ENCODE measurements at places on chromosomes 1 and 21.

- no peak for DNase-seq
Measured at GRCh38 chr1:17404034-17404684, 32.2 kb downstream of the PADI6 start.

- DNase-seq, result peak; percentile 70
Measured at GRCh38 chr1:6727535-6727934, 25.9 kb upstream of the DNAJC11 start.

DNA sequence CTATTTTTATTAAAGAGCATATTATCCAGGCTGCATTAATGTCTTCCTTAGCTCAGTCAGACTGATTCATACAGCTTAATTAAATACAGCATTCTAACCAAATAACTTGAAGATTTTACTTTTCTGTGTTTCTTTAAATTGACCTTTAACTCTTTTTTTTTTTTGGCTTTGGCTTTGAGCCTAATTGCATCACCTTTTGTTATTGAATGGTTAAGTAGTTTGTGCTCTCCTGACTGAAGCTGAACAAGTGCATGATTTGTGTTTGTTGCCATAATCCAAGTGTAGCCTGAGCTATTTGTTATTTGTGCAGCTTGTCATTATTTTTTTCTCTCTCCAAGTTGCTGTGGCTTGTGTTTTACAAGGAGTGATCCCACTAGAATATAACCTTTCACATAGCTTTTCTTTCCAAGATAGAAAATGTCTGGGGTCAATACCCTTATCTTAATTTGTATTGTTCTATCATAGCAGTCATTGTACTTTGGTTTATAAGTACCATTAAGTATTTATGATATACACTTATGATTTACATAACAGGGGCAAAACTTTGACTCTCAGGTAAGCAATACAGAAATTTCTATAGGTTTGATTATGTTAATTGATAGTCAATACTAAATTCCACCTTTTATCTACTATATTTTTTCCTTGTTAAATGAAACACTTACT is 31.6 kb downstream of the CDC14A start:
- no peak for DNase-seq

DNA sequence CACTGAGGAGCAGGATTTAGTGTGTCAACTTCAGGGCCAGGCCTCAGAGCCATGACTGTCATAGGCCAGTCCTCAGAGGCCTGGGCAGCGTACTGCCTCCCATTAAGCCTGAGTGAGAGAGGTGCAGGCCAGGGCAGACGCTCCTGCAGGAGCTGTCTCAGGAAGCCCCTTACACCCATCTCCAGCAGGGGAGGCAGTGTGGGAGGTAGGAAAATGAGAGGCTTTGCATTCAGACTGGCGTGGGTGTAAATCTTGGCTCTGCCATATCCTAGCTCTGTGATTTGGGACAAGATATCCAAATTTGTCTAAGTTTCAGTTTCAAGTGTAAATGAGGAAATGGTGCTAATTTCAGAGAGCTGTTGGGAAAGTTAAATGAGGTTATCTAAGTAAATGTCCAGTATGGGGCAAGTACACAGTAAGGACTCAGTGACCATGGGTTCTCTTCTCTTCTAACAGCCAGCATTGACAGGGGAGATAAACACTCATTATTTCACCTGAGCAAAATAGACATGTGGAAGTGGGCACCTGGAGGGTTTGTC is 184.1 kb downstream of the ZSCAN20 start:
- DNase-seq, result no peak

GRCh38 chr1:196856053-196856452 is 31.8 kb upstream of the CFHR4 start:
- DNase-seq, result no peak

GRCh38 chr1:223654083-223654482 is 11.4 kb downstream of the CAPN8 start:
- no peak for DNase-seq

- DNase-seq, result no peak
Measured at GRCh38 chr1:87338566-87338965, 9.9 kb downstream of the LMO4 start.

- peak; percentile 64 for DNase-seq
Measured at GRCh38 chr1:155093911-155094621, 15.4 kb downstream of the EFNA3 start.

DNA sequence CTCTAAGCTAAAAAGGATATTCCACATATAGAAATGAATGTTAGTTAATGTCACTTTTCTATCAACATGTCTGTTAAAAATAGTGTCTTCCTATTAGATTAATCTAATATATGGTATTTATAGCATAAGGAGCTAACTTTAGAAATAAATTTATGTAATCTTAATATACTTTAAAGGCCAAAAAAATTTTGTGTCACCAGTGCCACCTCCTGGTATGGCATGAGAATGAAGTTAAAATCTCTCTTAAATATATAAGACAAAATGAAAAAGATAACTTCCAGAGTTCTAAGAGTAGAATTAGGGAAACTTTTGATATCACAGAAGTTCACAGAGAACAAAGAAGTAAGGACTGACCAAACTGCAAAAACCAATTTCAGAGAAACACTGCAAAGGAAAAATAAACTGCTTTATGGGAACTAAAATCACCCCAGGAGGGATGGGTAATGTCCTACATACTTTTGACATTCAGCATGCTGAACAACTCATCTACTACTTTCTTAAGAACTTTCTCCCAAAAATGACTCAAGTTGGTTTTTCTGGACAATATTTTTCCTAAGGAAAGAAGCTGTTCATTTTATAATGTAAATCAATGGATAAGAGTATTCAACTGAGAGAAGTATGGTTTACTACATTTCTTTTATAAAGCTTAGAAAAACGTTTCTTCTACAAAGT is 82.8 kb downstream of the TRIM33 start:
- DNase-seq, result peak; percentile 33

DNA sequence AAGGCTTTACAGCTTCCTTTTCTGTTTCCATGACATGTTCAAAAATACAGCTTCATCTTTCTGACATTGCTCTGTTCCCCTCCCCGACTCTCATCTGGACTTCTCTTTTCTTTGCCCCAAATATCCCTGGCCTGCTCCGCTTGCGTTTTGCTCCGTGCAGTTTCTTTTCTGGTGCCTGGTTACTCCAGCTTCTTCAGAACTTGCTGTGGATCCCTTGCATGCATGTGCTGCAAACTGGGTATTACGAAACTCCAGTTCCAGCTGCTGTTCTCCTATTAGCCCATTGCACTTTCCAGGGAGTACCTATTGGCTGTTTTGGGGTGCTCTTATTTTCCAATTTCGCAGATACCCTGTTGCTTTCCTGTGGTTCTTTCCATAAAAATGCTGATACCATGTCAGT is 9.9 kb upstream of the NDC1 start:
- DNase-seq, result no peak

- DNase-seq, result no peak
Measured at GRCh38 chr1:95927061-95927460, 693.1 kb downstream of the RWDD3 start.

DNA sequence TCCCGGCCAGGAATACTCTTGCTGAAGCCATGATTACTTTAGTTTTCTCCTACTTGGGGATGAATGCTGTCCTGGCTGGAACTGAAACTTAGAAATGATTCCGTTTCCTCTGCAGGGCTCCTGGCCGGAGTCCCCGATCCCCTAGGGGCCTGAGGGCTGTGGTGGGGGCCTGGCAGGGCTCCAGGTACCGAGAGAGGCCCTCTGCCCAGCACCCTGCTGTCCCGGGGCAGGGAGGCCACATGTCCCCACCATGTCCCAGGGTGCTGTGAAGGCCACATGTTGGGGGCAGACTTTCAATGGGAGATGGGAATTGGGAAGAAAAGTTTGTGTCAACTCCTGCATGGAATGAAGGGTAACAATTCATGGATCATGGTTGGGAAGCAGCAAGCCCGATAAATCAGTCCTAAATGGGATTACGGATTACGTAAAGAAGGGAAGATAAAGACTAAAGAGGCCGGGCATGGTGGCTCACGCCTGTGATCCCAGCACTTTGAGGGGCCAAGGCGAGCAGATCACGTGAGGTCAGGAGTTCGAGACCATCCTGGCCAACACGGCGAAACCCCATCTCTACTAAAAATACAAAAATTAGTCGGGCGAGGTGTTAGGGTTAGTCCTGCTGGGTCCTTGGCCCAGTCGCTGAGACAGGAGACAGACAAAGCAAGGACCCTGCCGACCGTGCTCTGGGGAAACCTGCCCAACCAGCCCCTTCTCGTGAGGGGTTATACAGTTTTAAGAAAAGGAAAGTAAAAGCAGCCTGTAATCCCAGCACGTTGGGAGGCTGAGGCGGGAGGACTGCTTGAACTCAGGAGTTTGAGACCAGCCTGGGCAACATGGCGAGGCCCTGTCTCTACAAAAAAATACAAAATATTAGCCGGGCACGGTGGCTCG is 37.6 kb downstream of the MORN1 start:
- no peak for DNase-seq

- no peak for DNase-seq
Measured at GRCh38 chr1:2287649-2288048, 59.5 kb downstream of the SKI start.

DNA sequence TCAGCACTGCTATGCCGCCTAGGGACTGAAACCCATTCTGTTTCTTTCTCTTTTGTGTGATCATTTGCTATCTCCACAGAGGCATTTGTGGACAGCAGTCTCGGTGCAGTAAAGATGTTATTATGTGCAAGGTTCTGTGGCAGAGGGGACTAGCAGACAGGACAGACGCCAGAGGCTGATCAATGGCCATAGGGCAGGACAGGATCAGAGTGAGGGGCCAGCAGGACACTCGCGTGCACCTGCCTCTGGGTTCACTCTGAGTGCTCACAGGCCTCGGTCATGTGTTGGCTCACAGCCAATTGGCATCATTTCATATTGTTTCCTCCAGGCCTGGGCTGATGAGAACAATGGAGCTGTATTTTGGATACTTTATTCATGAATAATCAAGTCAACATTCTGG is 212.6 kb downstream of the TGFB2 start:
- no peak for DNase-seq

DNA sequence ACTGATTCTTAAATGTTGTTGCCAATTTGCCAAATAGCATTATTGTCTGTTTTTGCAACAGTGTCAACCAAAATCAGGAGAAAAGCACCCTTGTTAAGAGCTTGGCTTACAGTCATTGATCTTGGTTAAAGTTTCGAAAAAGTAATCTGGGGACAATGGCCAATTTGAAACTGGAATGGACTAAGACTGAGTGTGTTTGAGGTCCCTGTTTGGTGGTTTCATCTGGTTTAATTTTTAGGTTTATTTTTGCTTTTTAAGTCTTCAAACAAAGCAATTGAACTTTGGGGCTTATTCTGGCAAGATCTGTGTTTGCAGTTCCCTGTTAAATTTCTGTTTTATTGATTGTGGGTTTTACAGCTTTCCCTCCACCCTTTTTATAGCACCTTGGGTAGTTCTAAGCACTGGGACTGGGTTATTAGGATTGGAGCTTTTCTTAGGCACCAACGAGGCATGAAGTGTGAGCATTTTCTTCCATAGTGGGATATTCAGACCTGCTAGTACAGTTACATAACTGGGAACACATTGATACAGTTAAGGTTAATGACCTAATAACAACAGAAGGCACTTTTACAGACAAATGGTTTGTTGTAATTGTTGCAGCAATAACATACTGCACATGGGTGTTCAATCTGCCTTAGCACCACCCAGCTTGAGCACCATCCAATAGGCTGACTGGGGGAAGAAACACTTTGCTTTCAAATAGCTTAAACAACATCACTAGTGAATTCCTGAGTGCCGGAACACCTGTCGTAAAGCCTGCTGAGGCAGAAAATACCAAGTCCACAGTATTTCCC is 40.6 kb upstream of the MAP10 start:
- peak; percentile 78 for DNase-seq

DNA sequence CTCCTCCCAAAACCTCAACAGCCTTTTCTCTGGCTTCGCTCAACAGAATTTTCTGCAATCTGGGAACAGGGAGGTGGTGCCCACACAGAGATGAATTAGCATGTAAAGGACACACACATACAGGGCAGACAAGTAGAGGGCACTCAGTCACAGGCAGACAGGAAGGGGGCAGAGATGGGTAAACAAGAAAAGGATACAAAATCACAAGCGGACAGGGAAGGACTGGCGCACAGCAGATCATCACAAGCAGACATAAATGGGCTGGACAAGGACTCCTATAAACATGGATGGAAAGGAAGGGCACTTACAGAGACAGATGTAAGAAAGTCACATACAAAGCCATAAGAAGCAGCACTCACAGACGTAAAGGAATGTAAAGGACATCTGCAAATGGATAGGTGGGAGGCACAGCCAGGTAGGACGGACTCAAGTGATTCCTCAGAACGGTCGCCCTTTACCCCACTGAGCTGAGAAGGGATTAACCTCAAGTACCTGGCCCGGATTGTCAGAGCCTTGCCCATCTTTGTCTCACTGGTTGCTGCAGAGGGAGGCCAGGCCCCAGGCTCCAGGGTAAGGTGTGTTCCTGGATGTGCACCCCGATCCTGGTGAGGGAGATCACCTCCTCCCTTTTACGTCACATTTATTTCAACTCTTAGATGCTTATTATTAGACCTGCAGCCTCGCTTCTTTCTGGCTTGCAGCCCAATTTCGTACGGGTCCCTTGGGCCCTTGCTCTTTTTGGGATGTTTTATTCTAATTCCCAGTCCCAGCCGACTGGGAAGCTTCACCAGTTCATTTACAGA is 836 bp upstream of the PRCC start:
- DNase-seq, result no peak

All from NCI-H1694 treated with DMSO at 0.1 percent for 48 hours (cell line).